ENCODE measurements at places on chromosomes 3 and 15.

- no peak for DNase-seq
Observed at GRCh38 chr15:32990071-32990470, 204.4 kb downstream of the FMN1 start.

GRCh38 chr15:68492855-68493254 is 60.9 kb upstream of the ITGA11 start:
- DNase-seq = no peak

DNA sequence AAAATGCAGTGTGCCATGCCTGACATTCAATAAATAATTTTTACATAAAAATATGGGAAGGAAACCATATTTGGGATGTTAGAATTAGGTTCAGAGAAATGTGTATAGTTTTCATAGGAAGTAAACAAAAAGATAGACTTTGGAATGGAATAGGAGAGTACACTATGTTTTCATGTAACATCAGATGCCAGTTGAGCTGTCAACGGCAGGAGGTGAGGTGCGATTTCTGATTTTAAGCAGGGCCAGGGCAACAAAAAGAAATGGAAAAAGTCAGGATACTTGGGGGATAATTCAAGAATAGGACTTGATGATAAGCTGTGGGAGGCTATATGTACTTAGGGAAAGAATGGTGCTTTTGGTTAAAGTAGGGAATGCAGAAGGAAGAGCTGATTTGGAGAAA is 639.5 kb downstream of the OTOL1 start:
- DNase-seq = no peak

DNA sequence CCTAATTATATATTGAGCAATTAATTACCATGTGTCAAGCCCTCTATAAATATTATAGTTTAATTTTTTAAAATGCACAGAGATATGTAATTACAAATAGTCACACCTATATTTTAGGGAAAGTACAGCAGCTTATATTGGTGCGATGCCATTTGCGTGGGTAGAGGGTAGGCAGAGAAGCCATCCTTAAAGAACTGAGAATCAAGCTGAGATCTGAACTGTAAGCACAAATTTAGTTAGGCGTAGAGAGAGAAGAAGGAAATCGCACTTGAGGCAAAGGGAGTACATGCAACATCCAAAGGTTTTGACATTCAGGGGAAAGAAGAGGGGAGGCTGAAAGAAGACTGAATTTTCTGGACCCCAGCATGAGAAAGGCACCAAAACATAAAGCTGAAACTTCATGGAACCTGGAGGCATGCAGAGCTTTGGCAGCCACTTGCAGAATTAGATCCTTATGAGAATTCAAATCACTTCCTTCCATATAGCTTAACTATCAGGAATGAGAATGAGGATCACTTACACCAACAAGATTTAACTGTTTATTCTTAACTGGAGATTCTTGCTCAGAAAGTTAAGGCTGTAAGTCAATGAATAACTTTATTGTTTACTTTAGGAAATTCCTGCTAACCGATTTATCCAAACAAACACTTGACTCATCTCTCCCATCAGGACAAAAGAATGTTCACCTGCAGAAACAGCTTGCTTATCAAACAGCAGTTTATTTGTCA is 114.3 kb downstream of the TGFBR2 start:
- DNase-seq = no peak
